ENCODE measurements at places on chromosomes 4 and X.

DNA sequence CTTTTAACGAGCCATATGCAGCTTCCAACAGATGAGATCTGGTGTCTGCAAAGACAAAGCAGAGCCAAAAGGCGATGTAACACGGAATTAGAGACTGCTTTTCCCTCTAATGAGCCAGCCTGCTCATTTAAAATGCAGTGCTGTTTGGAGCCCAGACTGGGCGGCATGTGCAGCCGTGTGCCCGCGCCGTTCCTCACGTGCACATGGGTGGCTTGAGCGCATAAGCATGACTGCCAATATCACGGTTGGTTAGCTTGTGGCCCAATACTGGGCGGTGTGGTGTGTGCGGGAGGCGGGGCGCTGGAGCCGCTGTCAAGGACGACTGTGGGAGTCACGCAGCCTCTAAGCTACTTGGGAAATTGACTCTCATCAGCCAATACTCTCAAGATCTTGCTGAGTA lies 87.0 kb upstream of the SCOC start:
- DNase-seq: no peak

- DNase-seq: peak; percentile 55
Measured at GRCh38 chr4:11428899-11429698, 405 bp upstream of the HS3ST1 start.

- DNase-seq: no peak
Measured at GRCh38 chrX:113962343-113962742, 621.5 kb upstream of the HTR2C start.

GRCh38 chr4:104413487-104413886 lies 81.2 kb downstream of the CXXC4 start:
- no peak for DNase-seq

GRCh38 chrX:48961585-48962091 lies 4.2 kb upstream of the OTUD5 start:
- no peak for DNase-seq

DNA sequence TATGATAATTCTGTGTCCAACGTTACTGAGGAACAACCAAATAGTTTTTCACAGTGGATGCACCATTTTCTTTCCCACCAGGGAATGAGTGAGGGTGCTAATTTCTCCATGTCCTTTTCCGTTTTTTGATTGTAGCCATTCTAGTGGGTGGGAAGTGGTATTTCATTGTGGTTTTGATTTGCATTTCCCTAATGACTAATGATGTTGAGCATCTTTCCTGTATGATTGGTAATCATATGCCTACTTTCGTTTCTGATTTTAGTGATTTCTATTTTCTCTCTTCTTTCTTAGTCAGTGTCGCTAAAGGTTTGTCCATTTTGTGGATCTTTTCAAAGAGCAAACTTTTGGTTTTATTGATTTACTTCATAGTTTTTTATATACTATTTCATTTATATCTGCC lies 32.1 kb upstream of the TEX13D start:
- no peak for DNase-seq

GRCh38 chr4:17552427-17552826 lies 24.6 kb upstream of the LAP3 start:
- no peak for DNase-seq

DNA sequence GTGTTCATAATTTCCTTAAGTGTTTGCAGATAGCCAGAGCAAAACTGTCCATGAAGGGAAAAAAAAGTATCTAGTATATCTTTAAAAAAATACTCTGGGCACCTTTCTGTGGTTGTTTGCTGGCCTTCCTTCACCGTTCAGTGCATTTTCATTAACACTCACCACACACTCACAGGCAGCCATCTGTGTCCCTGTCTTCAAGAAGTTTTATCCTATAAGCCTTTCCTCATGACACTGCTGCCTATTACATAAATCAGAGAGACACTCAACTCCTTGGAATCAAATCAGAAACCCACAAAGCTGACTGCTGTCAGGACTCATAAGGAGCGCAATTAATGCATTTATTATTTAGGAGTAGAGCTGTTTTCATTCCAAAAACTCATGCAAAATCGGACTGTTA lies 1720.2 kb downstream of the PCDH7 start:
- no peak for DNase-seq

DNA sequence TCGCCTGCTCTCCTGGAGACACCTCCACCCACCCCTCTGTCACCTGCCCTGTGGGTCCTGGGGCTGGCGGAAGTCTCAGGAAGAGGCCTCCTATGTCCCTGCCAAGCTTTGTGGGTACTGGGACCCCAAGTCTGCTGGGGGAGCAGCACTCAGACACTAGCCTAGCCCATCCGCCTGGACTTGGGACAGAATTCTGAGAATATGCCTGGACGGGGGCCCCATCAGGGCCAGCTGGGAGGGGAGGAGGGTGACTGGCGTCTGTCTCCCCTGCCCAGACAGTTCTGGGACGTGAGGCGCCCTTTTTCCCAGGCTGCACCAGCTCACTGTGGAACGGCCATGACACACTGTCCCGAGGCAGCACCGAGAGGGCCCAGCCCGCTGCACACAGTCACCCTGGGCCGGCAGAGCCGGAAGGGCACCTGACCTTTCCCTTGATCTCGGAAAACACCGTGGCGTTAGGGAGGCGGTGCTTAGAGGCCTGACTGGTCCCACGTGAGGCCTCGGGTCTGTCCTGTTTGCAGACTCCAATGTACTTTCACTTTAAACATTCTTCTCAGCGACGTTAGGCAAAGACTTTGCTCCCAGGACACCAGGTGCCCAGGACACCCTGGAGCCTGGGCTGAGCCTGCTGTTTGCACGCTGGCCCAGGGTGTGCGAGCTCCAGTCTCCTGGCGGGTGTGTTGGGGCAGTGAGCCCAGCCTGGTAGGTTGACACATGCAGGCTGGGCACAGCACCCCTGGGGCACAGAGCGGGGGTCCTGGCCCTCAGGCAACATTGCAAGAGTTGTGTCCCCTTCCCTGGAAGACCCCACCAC lies 700 bp downstream of the SLC26A1 start:
- no peak for DNase-seq

GRCh38 chrX:11427453-11428071 lies 134.3 kb downstream of the AMELX start:
- no peak for DNase-seq

DNA sequence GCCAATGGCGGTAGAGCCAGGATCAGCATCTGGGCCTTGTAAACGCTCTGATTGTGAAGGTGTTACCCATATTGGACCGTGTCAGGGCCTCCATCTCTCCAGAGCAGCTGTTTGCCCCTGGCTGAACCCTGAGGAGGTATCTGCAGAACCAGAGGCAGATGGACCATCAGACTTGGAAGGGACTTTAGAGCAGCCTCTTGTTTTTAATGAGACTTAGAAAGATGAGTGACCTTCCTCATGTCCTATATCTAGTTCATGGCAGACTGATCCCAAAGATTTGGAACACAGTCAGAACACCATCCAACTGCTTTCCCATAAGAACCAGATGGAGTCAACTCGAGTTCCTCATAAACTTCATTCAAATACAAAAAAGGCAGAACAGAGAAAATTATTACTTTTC lies 135.1 kb upstream of the MSX1 start:
- DNase-seq: no peak

- peak; percentile 74 for DNase-seq
Measured at GRCh38 chr4:184282895-184283654, 65.4 kb upstream of the ENPP6 start.

GRCh38 chrX:10611441-10612090 lies 8.8 kb downstream of the MID1 start:
- DNase-seq: no peak

DNA sequence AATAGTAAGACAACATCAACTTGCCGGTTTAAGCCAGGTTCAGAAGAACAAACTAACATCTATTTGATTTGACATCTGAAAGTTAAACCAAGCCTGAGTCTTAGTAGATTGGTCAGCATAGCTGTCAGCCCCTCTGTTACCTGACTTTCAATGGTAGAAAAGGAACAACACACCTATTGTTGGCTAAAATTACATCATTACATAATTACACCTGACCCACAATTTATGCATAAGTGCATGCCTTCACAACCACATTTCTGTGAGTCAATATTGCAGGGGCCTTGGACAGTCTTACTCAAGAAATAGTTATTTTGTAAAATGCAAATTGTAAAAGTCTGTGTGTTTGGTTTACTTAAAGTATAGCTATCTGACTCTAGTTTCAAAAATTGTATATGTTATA lies 36.2 kb downstream of the EGFL6 start:
- no peak for DNase-seq

DNA sequence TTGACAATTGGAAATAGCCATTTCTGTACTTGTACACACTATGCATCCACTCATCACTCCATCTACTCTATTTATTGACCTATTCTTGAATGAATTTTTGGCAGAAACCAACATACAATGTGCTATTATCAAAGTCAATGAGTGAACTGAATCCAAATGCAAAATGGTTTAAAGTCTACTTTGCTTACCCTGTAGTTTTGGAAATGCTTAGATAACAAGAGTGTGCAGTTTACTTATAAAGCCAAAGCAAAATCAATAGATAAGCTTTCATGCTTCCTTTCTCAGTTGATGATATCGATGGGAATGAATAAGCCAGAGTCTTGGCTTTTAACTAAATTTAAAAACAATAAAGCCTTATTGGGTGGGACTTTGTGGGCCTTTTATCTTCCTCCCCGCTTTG lies 58.9 kb upstream of the SPANXB1 start:
- no peak for DNase-seq

- no peak for DNase-seq
Measured at GRCh38 chrX:18883961-18884765, 99.8 kb downstream of the PHKA2 start.

DNA sequence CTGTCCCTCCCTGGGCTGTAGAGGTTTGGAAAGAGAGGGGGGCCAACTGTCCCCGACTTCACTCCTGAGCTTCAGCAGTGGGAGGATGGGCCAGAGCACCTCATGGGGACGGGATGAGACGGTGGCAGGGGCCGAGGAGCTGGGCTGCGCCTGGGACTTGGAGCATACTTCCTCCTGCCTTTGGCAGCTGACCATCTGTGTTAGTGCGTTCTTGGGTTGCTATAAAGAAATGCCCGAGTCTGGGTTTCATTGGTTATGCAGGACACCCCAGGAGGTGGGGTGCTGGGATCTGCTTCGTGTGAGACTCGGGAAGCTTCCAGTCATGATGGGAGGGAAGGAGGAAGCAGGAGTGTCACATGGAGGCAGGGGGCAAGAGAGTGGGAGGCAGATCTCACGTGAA lies 7.4 kb downstream of the PSAPL1 start:
- no peak for DNase-seq

DNA sequence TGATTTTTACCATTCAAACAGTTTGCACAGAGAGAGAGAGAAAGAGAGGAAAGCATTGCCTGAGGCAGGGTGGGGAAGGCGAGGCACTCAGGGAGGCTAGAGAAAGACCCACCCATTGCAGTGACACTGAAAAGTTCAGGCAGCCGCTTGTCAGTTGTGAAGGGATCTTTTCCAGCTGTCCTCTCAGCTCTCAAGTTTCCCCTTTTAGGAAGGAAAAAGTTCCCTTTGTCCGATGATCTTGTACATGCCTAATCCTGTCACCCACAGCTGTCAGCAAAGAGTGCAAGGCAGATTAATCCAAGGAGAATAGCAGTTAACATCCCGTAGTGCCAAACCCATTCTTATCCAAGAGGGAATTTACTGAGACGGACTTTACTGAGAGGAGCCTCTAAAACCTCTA lies 255.0 kb downstream of the MAGEB5 start:
- DNase-seq: no peak

- DNase-seq: no peak
Measured at GRCh38 chrX:134258202-134258601, 21.2 kb downstream of the CCDC160 start.

GRCh38 chr4:304969-305680 lies at the start of gene ZNF732:
ZNF732 (minus strand) TSS chr4:305474; CDS start chr4:305310, 164 bp downstream.
- no peak for DNase-seq

- DNase-seq: no peak
Measured at GRCh38 chrX:8103655-8104054, 67.4 kb downstream of the VCX2 start.

DNA sequence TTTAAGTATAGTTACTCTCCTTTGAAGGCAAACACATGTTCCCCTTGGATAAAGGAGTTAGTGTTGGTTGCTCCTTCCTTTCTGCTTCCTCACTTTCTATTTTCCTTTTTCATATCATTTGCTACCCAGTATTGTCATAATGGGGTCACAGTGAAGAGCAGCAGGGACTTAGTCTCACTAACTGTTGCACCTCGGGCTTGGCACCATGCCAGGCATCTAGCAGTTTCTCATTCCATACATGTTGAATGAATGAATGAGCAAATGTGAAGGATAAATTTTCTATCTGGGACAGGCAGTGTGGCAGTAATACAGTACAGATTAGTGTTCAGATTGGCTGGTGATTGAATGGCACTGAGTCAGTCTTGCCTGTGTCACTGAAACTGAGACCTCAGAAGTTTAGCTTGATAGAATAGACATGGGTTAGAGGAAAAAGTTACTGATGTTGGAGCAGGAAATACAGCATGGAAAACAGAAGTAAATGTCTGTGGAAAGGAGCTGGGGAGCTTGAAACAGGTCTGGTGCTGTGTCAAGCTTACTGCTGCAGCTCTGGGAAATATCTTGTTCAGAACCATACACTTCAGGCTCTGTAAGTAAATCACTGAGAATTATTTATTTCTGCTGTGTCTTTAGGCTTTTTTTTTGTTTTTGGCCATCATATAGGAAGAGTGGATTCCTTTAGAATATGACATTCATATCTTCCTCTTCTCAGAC lies 55.8 kb upstream of the PITX2 start:
- DNase-seq: no peak

DNA sequence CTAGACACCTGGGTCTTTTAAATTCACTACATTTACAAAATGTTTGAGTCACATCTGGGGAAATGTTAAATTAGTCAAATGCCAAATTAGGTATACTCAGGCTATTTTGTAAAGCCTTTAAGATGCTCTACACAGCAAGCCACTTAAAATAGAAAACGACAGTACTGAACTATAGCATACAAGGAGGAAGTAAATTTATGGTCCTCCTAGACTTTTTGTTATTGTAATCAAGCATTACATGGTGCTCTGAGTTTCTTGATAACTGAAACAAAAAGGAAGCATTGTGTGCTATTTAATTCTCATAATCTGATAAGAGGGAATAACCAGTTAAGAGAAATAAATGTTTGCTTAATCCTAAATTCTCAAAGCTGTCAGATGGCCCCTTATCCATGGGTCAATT lies 46.2 kb downstream of the SLC9A7 start:
- no peak for DNase-seq

DNA sequence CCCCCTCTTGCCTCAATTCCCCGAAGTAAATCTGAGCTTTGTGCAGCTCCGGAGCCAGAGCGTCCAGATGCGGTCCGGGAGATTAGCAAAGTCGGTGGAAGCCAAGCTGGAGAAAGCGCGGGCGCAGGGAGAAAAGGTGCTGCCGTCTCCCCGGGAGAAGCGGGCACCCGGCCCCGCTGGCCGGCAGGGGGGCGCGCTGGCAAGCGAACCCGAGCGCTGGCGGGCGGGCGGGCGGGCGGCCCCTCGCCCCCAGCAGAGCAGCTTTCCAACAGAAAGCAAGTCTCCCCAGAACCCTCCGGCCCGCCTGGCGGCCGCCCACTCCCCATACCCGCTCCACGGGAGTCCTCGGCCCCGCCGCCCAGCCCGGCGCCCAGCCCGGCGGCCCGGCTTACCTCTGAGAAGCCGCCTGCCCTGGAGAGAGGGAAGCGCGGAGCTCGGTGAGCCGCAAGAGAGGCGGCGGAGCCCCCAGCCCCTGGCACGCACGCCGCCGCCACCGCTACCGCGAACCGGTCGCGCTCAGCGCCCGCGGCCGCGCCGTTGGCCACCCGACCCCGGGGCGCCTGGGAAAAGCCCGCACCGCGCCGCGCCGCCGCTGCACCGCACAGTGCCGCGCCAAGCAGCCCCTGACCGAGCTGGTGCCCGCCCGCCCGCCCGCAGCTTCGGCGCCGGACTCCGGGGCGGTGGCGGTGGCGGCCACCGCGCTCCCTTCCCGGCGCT lies 529 bp upstream of the CITED1 start:
- no peak for DNase-seq

GRCh38 chr4:41944089-41944488 lies 8.9 kb downstream of the TMEM33 start:
- no peak for DNase-seq

Measured in activated CD8-positive, alpha-beta T cell treated with anti-CD3 and anti-CD28 coated beads for 36 hours (primary cell).